ENCODE measurements at places on chromosomes 13 and 19.
A peak's percentile ranks its signal among the peaks of the same experiment; 100 is the strongest.

GRCh38 chr19:54201980-54202379 is 1.3 kb downstream of the RPS9 start:
- DNase-seq = no peak

DNA sequence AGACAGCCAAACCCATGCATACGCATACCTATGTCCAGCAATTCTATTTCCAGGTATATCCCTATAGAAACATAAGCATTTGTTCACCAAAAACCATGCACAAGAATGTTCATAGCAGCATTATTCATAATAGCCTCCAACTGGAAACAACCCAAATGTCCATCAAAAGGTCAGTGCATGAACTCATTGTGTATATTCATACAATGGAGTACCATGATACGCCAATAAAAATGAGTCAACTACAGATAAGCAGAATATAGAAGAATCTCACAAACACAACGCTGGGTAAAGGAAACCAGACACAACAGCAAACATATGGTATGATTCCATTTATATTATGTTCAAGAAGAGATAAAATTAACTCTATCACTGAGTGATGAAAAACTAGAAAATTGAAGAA is 23.8 kb downstream of the DEDD2 start:
- DNase-seq = no peak

- no peak for DNase-seq
Observed at GRCh38 chr19:54029930-54030490, 33.7 kb downstream of the VSTM1 start.

GRCh38 chr19:38831142-38831605 is 420 bp downstream of the ECH1 start:
- DNase-seq = no peak

- peak; percentile 78 for DNase-seq
Observed at GRCh38 chr19:13053761-13054625, 48.7 kb downstream of the LYL1 start.
